Amniotic epithelial cell (primary cell): ENCODE measurements at places on chromosomes 6 and 20.
A peak's percentile ranks its signal among the peaks of the same experiment; 100 is the strongest.

DNA sequence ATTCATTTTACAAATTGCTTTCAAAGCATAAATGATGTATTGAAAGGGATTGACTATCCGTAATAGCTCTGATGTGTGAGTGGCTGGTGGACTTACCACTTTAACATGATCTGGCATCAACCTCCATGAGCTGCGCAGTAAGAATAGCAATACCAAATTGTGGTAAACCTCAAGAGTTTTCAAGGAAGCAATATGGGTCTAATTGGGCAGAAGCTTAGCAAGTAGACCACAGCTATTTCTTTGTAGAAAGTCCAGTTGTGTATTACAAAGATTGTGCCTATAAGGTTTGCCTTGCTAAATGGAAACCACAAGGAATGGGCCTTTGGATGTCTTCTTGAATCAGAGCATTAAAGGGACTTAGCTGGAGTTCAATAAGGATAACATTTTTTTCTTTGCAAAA lies 736.6 kb downstream of the KIF16B start:
- DNase-seq = peak; percentile 24

DNA sequence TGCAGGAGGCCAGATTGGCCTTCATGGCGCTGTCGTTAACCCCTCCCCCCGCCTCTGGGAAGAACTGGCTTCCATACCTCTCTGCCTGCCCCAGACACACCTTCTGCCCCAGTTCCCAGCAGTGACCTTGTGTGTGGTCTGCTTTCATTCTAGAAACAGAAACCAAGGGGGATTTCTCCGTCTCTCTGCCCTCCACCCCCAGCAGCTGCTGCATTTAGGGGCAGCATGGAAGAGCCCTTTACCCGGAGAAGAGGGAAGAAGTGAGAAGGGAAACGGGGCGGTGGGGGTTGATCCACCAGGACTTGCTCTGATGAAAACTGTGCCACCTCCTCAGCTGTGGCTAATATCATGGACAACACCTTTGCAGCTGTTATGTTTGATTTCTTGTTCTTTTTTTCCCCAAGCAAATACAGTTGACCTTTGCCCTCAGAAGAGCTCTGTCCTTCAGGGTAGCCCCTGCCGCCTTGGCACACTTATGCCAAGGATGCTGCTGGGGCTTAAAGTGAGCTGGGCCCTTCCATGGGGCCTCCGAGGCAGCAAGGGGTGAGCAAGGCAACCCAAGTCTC lies 6.1 kb downstream of the GLP1R start:
- DNase-seq = no peak

GRCh38 chr20:45592574-45593189 lies 13.6 kb upstream of the WFDC8 start:
- peak; percentile 16 for DNase-seq

- DNase-seq = no peak
Observed at GRCh38 chr20:52439375-52439774, 247.8 kb upstream of the ZFP64 start.

DNA sequence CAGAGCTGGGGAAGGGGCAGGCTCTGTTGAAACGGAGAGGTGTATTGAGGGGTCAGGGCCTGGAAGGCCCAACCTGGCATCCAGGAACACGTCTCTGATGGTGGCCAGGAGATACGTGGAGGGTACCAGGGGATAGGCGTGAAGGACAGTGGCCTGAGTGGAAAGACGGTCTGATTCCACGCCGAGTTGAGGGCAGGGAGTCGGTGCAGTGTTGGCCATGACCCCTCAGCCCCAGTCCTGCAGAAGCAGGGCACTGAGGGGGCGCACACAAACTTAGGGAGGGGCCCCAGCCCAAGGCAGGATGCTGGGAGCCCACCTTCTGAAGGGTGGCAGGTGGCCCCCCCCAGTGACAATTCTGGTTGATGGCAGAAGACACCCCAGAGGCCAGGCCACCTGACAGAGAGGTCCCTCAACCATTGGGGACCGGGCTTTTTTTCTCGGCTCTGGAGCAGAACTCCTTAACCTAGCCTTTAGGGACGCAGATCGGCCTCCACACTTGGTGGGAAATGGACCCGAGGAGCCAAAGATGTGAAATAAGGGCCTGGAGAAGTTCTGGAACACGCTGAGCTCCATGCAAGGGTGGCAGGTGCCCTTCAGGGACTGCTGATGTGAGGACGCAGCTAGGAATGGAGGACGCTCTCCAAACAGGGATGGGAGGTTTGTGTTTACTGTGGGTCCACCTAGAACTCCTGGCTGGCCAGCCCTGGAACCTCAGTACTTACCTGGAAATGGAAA lies 91.0 kb downstream of the TMEM242 start:
- DNase-seq = no peak

DNA sequence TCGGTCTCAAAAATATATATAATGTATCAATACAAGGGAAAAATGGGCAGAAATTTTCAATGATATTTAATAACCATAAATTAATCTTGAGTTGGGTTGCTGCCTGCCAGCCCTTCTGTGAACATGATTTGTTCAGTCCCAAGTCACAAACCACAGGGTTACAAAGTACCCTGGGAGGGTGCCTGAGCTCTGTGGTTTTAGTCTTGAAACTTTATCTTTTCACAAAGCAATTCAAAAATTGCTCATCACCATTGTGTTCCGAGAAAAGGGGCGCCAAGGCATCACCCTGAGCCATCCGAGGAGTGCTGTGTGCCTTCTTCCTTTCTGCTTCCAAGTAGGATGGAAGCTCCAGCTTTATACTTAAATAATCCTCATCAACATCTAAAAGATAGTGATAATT lies 141.6 kb upstream of the AKAP12 start:
- peak; percentile 37 for DNase-seq

- peak; percentile 47 for DNase-seq
Observed at GRCh38 chr6:32685603-32686002, 19.1 kb upstream of the HLA-DQB1 start.

DNA sequence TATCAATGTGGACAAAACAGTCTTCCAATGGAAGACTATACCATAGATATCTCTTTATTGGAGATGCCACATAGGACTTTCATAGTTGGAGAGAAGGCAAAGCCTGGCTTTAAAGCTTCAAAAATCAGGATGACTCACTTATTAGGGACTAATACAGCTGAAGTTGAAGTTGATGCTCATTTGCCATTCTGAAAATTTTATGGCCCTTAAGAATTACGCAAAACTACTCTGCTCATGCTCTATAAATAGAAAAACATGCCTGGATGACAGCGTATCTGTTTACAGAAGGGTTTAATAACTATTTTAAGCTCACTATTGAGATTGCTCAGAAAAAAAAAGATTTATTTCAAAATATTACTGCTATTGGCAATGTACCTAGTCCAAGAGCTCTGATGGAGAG lies 155.5 kb upstream of the DST start:
- DNase-seq = peak; percentile 73
